CD4-positive, CD25-positive, alpha-beta regulatory T cell (primary cell): ENCODE measurements at places on chromosomes 13 and 19. TPM values are rescaled to one million over a fixed set of nuclear protein-coding genes. Genes with fewer than 3 reads are reported as not detected.

DNA sequence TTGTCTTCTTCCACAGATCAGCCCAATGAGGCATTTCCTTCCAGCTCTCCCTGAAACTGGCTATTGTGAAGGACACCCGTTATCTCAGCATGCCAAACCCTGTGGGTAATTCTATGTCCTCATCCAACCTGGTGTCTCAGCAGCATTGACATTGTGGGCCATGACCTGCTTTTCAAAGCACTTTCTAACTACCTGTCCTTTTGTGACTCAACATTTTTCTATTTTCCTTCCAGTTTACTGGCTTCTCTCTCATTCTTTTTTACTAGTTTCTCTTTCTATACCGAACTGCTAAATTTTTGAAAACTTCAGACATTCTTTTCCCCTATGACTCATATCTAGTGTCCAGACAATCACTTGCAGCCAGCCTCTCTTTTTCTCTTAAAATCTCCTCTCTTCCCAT is 136.4 kb upstream of the HTR2A start:
- H3K36me3 ChIP-seq = no peaks in the 10 kb centered on the region
- DNase-seq = no peak
- H3K4me3 ChIP-seq = no peak overlapping the region
- H3K27ac ChIP-seq = no peak overlapping the region

DNA sequence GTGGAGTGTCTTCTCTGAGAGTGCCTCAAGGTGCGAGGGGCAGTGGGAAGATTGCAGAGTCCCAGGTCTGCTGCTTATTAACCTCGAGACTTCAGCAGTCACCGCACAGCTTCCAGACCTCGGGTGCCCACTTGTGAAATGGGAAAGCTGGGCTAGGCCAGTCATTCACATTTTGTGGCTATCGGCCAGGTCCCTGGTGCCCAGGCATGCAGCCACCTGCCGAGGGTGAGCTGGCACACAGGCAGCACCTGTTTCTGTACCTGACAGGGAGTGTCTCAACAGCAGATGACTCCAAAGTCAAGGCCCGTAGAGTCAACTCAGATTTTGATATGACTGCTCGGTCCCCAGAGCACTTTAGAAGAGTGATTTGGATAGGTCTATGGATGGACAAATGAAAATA is 21.9 kb downstream of the UQCRFS1 start:
- H3K36me3 ChIP-seq = no peaks in the 10 kb centered on the region
- no peak overlapping the region for H3K4me3 ChIP-seq
- no peak for DNase-seq
- no peaks in the 10 kb centered on the region for H3K4me1 ChIP-seq
- H3K27me3 ChIP-seq = peaks cover 2% of the 10 kb centered on the region
- H3K27ac ChIP-seq = no peak overlapping the region

DNA sequence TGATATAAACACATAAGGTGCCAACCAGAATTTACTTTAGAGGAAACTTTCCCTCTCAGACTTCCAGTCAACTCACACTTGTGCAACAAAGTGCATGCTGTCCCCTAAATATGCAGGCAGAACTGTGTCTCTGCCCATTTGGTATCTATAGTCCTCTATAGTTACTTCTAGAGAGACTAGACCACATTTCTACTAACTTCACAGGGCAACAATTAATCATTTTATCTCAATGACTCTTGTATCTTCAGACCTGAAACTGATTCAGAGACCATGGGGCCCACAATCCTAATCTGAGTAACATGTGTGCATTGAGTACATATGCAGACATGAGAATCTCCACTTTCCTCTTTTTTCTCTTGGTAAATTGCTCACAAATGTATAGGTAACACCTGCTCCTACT is 158.1 kb downstream of the ZNF486 start:
- no peaks in the 10 kb centered on the region for H3K27me3 ChIP-seq
- no peak overlapping the region for H3K4me3 ChIP-seq
- no peak overlapping the region for H3K27ac ChIP-seq
- DNase-seq = no peak

DNA sequence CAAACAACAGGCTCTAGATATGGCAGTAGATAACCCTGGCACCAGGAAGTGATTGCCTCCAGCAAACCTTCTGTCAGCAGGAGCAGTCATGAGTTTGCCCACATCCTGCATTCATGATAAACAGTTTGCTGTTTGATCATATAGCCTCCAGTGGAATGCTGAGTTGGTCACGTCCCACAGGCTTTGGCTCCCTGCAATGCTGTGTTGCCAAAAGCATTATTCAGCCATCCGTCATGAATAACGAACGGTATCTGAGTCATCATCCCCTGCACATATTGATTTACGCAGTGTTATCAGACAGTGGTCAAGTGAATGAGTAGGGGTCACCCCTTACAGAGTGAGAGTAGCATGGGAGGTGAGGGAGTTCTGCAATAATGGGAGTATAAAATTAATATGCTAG is 21.9 kb upstream of the ZNF432 start:
- H3K27ac ChIP-seq = no peak overlapping the region
- H3K4me3 ChIP-seq = peak overlapping the region; percentile 9
- DNase-seq = no peak
- H3K36me3 ChIP-seq = peaks cover 91% of the 10 kb centered on the region
- no peaks in the 10 kb centered on the region for H3K4me1 ChIP-seq
- no peaks in the 10 kb centered on the region for H3K27me3 ChIP-seq

DNA sequence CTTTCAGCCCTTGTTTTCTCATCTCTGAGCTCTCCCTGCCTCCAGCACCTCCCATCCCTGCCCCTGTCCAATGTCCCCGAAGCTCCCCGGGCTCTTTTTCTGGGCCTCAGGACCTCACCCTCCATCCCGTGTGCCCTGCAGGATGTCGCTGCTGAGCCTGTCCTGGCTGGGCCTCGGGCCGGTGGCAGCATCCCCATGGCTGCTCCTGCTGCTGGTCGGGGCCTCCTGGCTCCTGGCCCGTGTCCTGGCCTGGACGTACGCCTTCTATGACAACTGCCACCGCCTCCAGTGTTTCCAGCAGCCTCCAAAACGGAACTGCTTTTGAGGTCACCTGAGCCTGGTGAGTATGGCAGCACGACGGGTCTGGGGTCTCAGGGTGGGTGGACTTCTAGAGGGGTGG is 51.1 kb upstream of the CYP4F8 start:
- peaks cover 3% of the 10 kb centered on the region for H3K27me3 ChIP-seq
- H3K4me1 ChIP-seq = no peaks in the 10 kb centered on the region
- no peaks in the 10 kb centered on the region for H3K36me3 ChIP-seq
- H3K4me3 ChIP-seq = no peak overlapping the region

DNA sequence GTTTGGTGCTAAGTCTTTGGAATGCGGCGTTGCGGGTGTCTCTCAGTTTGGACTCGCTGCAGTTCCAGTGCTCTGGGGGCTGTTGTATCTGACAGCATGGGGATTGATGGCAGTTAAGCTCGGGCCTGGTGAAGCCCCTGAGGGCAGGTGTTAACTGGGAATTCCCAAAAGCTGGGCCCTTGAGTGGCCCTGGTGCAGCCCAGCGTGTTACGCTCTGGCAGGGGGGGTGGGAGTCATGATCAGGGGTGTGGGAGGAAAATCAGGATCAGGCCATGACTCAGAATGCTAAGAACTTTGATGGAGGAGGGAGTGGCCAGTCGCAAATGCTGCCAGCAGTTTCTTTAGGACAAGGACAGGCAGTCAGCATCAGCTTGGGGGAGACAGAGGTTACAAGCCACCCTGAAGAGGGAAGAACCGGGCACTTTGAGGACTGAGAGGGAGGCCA is 19.6 kb downstream of the AP2A1 start:
- H3K27ac ChIP-seq = no peak overlapping the region
- no peaks in the 10 kb centered on the region for H3K4me1 ChIP-seq
- H3K4me3 ChIP-seq = no peak overlapping the region
- H3K36me3 ChIP-seq = peaks cover 38% of the 10 kb centered on the region
- no peak for DNase-seq
- H3K27me3 ChIP-seq = no peaks in the 10 kb centered on the region

DNA sequence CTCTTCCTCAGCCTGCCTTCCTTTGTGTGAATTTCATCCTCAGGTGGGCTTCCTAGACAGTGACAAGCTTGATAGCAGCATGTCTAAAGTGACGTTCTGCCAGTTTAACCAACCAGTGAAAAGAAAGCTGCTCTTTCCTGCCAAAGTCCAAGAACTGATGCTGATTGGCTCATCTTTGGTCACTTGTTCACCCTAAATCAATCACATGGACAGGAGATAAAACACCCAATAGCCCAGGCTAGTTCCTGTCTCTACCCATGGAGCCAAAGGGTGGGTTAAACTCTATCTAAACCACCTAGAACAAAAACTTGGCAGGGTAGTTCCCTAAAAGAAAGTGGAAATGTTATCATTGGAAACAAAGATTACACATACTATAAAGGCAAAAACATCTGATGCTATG is 50.8 kb downstream of the GPALPP1 start:
- DNase-seq = no peak
- H3K27me3 ChIP-seq = no peaks in the 10 kb centered on the region
- peaks cover 4% of the 10 kb centered on the region for H3K36me3 ChIP-seq
- no peaks in the 10 kb centered on the region for H3K4me1 ChIP-seq
- no peak overlapping the region for H3K4me3 ChIP-seq

GRCh38 chr19:46181388-46181779 is 33.3 kb downstream of the IGFL2 start:
- H3K36me3 ChIP-seq = no peaks in the 10 kb centered on the region
- no peaks in the 10 kb centered on the region for H3K27me3 ChIP-seq
- H3K4me1 ChIP-seq = no peaks in the 10 kb centered on the region
- DNase-seq = no peak
- H3K27ac ChIP-seq = no peak overlapping the region
- H3K4me3 ChIP-seq = no peak overlapping the region

- no peaks in the 10 kb centered on the region for H3K4me1 ChIP-seq
- H3K27me3 ChIP-seq = no peaks in the 10 kb centered on the region
- H3K27ac ChIP-seq = no peak overlapping the region
These were observed 21.6 kb downstream of the CAPS start for GRCh38 chr19:5935473-5936291.

DNA sequence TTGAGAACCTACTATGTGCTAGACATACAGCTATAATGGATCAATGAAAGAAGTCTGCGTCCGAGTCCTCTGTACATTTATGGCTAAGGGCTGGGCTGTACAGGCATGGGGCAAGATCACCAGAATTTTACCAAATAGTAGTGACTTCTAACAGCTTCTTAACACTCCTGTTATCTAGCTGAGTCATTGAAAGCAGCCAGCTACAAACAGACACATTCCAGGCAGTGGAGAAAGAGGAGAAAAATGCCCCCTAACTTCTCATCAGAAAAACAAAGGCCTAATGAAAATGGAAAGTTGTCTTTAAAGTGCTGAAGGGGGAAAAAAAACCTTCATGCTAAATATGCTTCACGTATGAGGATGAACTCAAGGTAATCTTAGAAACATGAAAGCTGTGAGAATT is 14.3 kb upstream of the ZNF667 start:
- DNase-seq = no peak
- H3K4me3 ChIP-seq = no peak overlapping the region
- no peaks in the 10 kb centered on the region for H3K36me3 ChIP-seq
- H3K27me3 ChIP-seq = no peaks in the 10 kb centered on the region
- H3K4me1 ChIP-seq = no peaks in the 10 kb centered on the region

- peaks cover 6% of the 10 kb centered on the region for H3K27me3 ChIP-seq
- no peak overlapping the region for H3K27ac ChIP-seq
- H3K36me3 ChIP-seq = no peaks in the 10 kb centered on the region
- H3K4me1 ChIP-seq = no peaks in the 10 kb centered on the region
These were observed 111.6 kb downstream of the NHLRC3 start for GRCh38 chr13:39149896-39150295.

GRCh38 chr13:67175836-67176459 is 54.2 kb downstream of the PCDH9 start:
- H3K27ac ChIP-seq = no peak overlapping the region
- no peak for DNase-seq
- H3K36me3 ChIP-seq = no peaks in the 10 kb centered on the region
- no peak overlapping the region for H3K4me3 ChIP-seq
- H3K27me3 ChIP-seq = no peaks in the 10 kb centered on the region

DNA sequence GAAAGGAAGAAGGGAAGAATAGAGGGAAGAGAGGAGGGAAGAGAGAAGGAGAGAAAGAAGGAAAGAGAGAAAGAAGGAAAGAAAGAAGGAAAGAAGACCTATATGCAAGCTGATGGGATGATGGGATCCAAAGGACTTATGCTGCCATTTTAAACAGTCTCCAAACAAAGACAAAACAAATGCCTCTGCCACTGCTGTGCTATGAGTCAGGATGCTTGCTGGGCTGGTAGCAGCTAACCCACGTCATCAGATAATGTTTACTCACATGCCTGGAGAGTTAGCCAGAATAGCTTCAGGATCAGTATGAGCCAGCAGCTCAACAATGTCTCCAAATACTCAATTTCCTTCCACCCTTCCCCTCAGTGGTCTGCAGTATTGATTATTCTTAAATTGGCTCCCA is 12.0 kb upstream of the ZNF274 start:
- H3K27ac ChIP-seq = no peak overlapping the region
- no peaks in the 10 kb centered on the region for H3K27me3 ChIP-seq
- no peaks in the 10 kb centered on the region for H3K4me1 ChIP-seq
- H3K4me3 ChIP-seq = no peak overlapping the region
- no peak for DNase-seq
- H3K36me3 ChIP-seq = no peaks in the 10 kb centered on the region

- H3K4me3 ChIP-seq = no peak overlapping the region
- peaks cover 4% of the 10 kb centered on the region for H3K4me1 ChIP-seq
- no peaks in the 10 kb centered on the region for H3K27me3 ChIP-seq
- no peak for DNase-seq
- no peak overlapping the region for H3K27ac ChIP-seq
These were observed 80.7 kb upstream of the STK24 start for GRCh38 chr13:98657506-98658085.

GRCh38 chr13:61030445-61030844 is 385.2 kb downstream of the PCDH20 start:
- H3K36me3 ChIP-seq = no peaks in the 10 kb centered on the region
- H3K4me1 ChIP-seq = no peaks in the 10 kb centered on the region
- no peak overlapping the region for H3K4me3 ChIP-seq
- no peak overlapping the region for H3K27ac ChIP-seq
- no peak for DNase-seq

DNA sequence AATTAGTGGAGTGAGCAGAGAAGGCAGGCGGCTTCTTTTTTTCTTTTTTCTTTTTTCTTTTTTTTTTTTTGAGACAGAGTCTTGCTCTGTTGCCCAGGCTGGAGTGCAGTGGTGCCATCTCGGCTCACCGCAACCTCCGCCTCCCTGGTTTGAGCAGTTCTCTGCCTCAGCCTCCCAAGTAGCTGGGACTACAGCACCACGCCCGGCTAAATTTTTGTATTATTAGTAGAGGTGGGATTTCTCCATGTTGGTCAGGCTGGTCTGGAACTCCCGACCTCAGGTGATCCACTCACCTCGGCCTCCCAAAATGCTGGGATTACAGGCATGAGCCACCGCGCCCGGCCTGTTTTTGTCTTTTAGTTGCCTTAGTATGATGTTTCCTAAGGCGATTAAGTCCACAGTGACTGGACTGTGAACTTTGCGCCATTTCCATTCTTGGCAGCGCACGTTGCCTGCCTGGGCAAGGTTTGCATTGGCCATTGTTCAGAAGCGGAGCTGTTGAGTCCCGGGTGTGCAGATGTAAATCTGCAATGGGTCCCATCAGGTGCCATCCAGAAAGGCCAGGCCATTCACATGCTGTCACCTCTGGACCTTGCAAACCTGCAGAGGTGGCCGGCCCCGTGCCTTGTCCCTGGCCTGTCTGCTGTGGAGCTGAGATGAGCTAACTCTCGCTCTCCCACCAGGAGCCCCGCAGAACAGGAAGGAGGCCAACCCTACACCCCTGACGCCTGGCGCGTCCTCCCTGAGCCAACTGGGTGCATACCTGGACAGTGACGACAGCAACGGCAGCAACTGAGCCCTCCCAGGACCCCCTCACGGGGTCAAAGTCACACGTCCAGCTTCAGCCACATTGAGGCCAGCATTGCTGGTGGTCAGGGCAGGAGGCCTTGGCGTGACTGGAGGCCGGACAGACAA is 10.9 kb upstream of the SHD start:
- DNase-seq = no peak
- H3K4me3 ChIP-seq = no peak overlapping the region
- H3K27me3 ChIP-seq = no peaks in the 10 kb centered on the region
- H3K36me3 ChIP-seq = peaks cover 52% of the 10 kb centered on the region
- no peaks in the 10 kb centered on the region for H3K4me1 ChIP-seq
- no peak overlapping the region for H3K27ac ChIP-seq

CGB1 gene
- not detected for total RNA-seq

PSG4 gene
- 0.76 TPM for total RNA-seq
